ENCODE measurements at places on chromosomes 5 and 9. TPM values are rescaled to one million over a fixed set of nuclear protein-coding genes. Genes with fewer than 3 reads are reported as not detected.

NIPAL4 gene
- 2.1 TPM for total RNA-seq

ARL14EPL gene
- not detected for total RNA-seq

TNFSF8 gene
- total RNA-seq = 73.6 TPM

PFN3 gene
- total RNA-seq = not detected

MARCHF3 gene
- 1.9 TPM for total RNA-seq
